Psoas muscle (tissue), 8 donors: ENCODE measurements at places on chromosomes 1 and 21. TPM values are rescaled to one million over a fixed set of nuclear protein-coding genes. Genes with fewer than 3 reads are reported as not detected.

The OXCT2 gene
- total RNA-seq, result 0.48 TPM

The TEDDM1 gene
- not detected for total RNA-seq

The SPRR2F gene
- total RNA-seq, result not detected

The SEC22B gene
- total RNA-seq, result 24.1 TPM

The SYT14 gene
- not detected for total RNA-seq

The FHL3 gene
- 1,187 TPM for total RNA-seq

The S100A2 gene
- total RNA-seq, result 1.0 TPM

The UBL4B gene
- total RNA-seq, result not detected

The IL10 gene
- 0.32 TPM for total RNA-seq
